ENCODE measurements at places on chromosomes 1 and 21.
A peak's percentile ranks its signal among the peaks of the same experiment; 100 is the strongest.

- no peak for DNase-seq
Measured at GRCh38 chr21:43376478-43376882, 50.5 kb downstream of the SIK1 start.

GRCh38 chr1:59225594-59226316 lies 71.1 kb upstream of the FGGY start:
- DNase-seq: no peak

GRCh38 chr1:200279810-200280411 lies 129.9 kb downstream of the ZNF281 start:
- DNase-seq: peak; percentile 38

- peak; percentile 34 for DNase-seq
Measured at GRCh38 chr1:5992814-5993555, 760 bp upstream of the NPHP4 start.

DNA sequence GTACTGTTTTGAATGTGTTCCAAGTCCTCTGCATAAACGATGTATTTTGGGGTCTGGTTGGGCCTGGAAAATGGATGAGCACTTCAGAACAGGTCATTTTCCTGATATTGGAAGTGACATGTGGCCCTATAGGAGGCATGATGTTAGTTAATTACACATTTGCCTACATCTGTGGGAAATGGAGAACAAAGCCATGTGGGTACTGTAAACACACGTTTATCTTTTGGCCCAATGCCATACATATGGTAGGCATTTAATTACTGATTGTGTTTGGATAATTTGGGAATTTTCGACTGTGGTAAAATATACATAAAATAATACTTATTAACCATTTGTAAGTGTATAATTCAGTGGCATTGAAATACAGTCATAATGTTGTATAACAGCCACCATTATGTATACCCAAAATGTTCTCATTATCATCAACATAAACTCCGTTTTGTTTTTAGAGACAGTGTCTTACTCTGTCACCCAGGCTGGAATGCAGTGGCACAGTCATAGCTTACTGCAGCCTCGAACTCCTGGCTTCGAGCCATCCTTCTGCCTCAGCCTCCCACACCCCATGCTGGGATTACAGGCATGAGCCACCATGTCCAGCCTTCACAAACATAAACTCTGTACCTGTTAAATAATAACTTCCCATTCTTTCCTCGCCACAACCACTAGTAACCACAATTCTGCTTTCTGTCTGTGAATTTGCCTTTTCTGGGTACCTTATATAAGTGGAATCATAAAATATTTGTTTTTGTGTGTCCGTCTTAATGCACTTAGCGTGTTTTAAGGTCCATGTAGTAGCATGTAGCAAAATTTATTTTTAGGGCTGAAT lies 11.9 kb upstream of the RNPEP start:
- DNase-seq: no peak

DNA sequence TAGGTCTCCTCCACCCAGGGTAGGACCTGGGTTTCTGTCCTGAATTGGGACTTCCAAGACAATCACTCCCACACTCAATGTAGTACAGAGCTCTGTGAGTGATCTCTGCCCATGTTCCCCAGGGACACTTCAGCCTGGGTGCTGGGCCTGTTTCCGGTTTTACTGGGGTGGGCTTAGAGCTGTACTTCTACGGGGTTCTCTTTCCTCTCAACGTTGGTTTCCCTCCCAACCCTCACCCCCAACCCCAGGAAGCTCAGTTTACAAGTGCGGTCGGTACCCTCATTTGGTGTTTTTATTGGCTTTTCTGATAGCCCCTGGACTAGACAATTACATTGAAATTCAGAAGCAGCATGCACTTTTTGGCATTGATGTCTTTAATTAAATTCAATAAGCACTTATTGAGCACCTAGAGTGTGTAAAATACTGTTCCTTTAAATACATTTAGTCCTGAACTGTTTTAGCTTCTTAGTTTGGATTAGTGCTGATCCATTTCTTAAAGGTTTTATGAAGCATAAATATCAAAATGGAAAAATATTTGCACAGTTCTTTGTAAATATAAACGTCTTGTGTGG lies 542 bp upstream of the XPR1 start:
- DNase-seq: no peak

GRCh38 chr1:116954440-116954839 lies 44.7 kb downstream of the PTGFRN start:
- DNase-seq: no peak

- no peak for DNase-seq
Measured at GRCh38 chr1:53402891-53403655, 56.1 kb upstream of the DMRTB1 start.

DNA sequence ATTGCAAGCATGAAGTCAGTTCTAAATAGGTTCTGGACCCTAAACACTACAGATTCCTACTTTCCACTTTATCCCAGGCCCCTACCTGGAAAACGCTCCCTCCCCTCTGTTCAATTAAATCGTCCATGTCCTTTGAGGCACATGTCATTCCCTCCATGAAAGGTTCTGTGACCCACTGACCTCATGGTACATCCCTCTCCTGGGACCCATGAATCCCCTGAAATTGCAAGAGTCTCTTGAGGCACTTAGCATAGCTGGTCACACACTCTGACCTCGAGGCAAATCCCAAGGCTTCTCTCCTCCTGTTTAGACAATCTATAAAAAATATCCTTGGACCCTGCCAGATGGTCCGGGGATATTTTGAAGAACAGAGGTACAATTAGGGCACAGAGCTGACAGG lies 34.3 kb upstream of the KRTAP19-8 start:
- DNase-seq: no peak

DNA sequence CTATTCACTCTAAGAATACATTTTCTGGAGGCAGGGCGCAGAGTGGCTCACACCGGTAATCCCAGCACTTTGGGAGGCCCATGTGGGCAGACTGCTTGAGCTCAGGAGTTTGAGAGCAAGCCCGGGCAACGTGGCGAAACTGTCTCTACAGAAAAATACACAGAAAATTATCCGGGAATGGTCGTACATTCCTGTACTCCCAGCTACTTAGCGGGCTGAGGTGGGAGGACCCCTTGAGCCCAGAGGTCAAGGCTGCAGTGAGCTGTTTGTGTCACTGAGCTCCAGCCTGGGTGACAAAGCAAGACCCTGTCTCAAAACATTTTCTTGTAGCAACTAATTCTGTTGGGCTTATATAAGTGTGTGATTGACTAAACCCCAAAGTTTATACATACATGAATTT lies 30.5 kb downstream of the GPR161 start:
- DNase-seq: no peak

- peak; percentile 51 for DNase-seq
Measured at GRCh38 chr1:147245586-147246021, 3.1 kb downstream of the CHD1L start.

- peak; percentile 57 for DNase-seq
Measured at GRCh38 chr1:226100436-226101391, 38.2 kb downstream of the H3-3A start.

DNA sequence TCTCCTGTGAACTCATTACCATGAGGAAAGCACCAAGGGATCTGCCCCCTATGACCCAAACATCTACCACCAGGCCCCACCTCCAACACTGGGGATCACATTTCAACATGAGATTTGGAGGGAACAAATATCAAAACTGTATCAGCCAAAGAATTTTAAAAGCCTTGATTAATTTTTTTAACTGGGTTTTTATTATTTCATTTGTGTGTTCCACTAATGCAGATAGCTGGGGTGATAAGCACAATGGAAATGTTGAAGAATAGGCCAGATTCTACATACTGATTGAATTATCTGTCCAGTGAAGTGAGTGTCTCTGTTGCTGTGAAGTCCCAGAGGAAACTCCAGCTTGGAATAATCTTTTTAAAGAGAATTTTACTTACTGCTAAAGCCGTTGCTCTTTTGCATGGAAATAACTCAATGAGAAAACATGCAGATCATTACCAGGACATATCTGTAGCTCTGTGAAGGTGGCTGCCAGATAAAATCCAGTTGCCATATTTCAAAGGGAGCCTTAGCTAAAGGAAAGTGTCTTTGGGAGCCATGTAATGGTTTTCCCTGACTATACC lies 44.4 kb upstream of the DHCR24 start:
- no peak for DNase-seq

GRCh38 chr1:160795951-160796383 lies at the start of gene LY9:
LY9 (plus strand) TSS chr1:160796174; CDS start chr1:160796188, 14 bp downstream.
- peak; percentile 92 for DNase-seq

DNA sequence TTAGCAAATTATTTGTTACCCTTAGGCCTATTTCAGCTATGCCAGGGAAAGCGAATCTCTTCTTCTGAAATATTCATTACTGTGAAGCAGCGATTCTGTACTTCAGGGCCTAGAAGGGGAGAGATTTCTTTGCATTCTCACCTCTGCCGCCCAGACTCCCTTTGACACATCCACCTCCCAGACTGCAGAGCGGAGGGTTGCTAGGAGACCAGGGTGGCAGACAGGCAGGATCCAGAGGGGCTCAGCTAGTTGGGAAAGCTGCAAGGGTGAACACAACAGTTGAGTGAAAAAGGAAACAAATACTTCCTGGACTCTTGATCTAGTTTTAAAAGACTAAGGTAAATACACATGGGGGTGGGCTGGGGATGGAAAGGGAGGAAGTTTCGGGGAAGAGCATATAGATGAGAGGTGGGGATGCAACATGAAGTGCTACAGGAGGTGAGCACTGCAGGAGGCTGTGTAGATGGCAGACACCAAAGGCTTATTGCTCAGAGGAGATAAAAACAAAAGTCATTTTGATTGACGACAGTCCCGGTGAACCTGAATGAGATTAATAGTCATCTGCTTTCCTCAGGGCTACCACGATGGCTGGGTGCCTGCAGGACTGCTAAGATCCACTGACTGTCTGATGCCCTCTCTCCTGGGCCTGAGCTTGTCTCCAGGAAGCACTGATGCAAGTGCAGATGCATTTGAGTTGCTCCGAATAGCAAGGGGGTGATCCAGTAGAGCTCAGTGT lies 26.4 kb upstream of the RAB3GAP2 start:
- DNase-seq: no peak

DNA sequence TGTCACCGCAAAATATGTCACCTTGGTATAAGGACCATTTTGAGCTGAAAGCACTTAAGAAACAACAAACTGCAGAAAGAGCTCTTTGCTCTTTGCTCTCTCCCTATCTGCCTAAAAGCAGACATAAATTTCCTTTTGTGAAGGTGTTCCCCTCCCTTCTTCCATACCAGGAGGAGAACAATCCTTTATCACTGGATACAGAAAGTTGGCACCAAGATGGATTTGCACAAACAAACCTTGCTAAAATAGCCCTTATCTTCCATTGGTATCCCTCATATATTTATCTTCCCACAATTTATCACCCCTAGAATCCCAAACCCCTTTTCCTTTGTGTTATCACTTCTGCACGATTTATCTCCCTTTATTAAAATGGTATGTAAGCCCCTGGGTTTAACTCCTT lies 51.4 kb downstream of the DPYD start:
- no peak for DNase-seq

DNA sequence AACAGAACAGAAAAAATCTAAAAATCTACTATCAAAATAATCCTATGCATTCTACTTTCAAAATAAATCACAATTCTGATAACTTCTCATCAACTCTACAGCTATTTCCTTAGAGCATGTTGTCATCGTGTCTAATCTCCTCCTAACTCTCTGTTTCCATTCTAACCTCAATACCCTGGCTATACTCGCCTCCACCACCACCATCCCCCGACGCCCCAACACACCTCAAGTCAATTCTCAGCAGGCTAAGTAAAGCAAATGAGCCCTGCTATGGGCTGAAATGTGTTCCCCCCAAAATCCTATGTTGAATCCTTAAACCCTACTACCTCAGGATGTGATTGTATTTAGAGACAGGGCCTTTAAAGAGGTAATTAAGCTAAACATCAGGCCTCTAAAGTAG lies 34.6 kb downstream of the NRDC start:
- DNase-seq: peak; percentile 21

GRCh38 chr1:116403496-116404136 lies 30.6 kb downstream of the ATP1A1 start:
- no peak for DNase-seq

DNA sequence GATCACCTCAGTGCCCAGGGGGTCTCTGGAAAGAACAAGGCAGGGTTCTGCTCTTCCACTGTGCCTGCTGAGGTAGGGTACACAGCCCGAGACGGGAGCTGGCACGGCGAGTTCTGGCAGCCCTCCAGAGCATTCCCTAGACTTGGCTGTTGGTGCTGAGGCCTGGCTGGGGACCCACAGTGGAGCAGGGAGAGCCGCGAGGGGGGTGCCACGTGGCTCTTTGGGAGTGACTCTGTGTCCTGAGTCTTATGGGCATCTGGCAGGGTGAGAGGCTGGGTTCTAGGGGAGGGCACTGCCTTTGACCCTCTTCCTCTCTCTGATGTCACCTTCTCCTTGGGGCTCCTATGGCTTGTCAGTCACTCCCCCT lies 336.4 kb downstream of the CAMTA1 start:
- DNase-seq: no peak

GRCh38 chr1:228178737-228179684 lies 13.4 kb downstream of the IBA57 start:
- no peak for DNase-seq

GRCh38 chr1:8118031-8118451 lies 91.9 kb upstream of the ERRFI1 start:
- no peak for DNase-seq

GRCh38 chr1:14980621-14981218 lies 172.8 kb upstream of the TMEM51 start:
- no peak for DNase-seq

DNA sequence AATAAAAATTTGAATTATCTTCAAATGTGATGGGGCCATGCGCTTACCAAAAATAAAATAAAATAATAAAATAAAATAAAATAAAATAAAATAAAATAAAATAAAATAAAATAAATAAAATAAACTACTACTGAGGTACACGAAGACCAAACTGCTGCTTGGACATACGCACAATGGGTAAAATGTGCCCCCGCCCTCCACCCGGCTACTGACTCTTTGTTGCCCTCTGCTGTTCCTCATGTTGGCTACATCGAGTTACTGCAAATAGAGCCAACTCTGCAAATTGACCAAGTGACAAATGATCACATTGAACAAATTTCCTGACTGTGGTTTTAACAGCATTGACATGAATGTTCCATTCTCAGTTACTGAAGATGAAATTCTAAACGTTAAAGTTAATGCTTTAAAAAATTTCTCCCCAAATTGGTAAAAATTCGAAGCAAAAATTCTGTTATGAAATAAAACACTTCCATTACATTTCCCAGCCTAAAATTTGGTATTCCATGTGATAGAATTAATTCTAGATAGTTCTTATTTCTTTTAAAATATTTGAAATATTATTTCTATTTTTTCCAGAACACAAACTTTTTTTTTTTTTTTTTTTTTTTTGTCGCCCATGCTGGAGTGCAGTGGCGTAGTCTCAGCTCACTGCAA lies 18.8 kb upstream of the MAP1LC3C start:
- DNase-seq: peak; percentile 57

DNA sequence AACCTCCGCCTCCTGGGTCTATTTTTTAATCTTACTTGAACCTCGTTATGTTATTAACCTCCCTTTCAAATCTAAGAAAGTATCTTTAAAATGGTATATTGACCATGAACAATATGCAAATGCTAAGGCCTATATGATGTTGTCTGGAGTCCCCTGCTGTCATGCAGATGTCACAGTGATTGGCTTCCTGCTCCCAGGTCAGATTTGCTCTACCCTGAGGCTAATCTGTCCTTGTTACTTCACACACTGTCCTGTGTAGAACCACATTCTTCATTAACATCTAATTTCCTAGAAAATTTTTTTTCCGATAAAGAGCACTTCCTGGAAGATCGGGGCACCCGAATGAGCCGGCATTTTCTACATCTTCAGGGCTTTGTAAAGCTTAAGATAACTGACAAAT lies 306.6 kb downstream of the MRPL39 start:
- DNase-seq: no peak
